ENCODE measurements at places on chromosomes 5 and 9.

- no peak for DNase-seq
Observed at GRCh38 chr9:95733741-95734666, 141.5 kb upstream of the ERCC6L2 start.

DNA sequence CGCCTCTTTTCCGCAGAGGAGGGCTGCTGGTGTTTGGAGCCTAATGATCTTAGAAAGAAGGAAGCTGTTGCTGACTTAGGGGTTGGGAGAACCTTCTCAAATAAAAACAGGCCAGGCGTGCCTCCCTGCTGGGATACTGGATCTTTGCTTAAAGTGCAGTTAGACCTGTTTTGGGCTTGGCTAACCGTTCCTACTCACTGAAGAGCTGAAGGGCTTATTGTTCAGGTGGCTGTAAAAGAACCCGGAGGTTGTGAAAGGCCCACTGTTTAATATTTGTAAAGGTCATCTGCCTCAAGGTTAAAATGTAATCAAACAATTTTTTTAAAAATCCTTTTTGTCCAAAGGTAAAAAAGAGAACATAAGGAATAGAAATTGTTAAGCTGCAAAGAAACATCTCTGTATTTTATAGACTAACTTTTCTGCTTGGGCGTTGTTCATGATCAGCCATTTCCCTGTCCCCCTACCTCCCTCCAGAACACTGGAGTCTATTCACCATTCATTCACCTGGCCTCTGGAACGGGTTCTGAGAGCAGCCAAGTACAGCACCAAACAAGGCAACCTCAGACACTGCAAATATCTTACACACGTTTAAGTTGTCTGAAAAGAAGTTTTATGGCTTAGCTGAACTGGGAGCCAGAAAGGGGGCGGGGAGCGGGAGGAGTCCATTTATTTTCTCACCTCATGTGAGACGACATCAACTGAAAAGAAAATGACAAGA is 18.6 kb upstream of the MTMR12 start:
- DNase-seq = no peak

- no peak for DNase-seq
Observed at GRCh38 chr9:75823151-75823550, 67.3 kb upstream of the PCSK5 start.

- no peak for DNase-seq
Observed at GRCh38 chr5:59001154-59001553, 418.3 kb downstream of the RAB3C start.

DNA sequence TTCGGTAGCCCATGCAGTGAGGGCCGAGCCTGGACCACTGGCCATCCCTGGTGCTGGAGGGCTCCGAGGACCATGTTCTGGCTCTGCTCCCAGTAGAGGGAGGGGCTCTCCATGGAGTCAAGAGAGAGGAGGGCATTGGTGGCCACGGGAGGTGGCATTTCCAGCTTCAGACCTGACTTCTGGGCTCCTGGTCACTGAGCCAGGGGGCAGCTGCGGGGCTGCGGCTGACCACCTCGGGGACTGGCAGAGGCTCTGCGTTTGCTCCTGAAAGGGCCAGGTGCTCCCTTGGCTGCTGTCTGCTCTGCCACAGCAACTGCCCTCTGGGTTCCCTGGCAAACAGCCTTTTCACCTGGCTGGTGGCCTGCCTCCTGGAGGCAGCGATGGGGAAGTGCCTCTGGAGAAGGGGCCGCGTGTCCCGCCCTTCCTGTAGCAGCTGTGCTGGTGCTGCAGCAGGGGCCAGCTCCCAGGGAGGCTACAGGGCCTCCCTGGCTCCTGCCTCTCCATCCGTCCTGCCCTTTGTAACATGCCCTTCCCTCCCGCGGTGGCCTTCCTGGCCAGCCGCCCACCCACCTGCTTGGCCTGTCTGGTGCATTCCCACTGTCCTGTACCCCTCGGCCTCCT is 144.6 kb downstream of the CACNA1B start:
- no peak for DNase-seq

- DNase-seq = no peak
Observed at GRCh38 chr5:36899860-36900259, 23.3 kb downstream of the NIPBL start.

DNA sequence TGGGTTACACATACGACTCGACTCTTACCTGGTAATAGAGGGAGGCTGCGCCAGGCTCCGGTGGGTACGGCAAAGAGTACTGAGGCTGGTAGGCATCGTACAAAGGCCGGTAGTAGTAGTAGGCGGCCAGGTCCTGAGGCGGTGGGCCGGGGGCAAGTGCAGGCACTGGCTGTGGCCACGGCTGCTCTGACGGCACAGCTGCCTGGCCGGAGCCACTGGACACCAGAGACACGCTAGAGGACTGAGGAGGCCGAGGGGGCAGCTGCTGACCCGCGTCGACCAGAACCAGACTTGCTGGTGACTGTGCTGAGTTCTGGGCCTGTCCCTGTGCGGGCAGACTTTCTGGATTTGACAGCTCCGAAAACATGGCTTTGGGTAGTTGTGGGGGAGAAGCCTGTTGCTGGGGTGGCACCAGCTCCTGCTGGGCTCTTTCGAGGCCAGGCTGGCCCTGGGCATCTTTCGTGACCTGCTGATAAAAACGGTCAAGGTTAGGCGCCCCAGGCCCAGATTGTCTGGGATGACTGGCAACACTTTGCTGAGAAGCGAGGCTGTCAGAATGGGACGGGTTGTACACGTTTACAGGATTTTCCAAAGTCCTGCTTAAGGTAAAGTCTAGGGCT is 8.7 kb downstream of the SEC16A start:
- DNase-seq = no peak

- no peak for DNase-seq
Observed at GRCh38 chr9:129287619-129288305, 109.7 kb upstream of the IER5L start.

DNA sequence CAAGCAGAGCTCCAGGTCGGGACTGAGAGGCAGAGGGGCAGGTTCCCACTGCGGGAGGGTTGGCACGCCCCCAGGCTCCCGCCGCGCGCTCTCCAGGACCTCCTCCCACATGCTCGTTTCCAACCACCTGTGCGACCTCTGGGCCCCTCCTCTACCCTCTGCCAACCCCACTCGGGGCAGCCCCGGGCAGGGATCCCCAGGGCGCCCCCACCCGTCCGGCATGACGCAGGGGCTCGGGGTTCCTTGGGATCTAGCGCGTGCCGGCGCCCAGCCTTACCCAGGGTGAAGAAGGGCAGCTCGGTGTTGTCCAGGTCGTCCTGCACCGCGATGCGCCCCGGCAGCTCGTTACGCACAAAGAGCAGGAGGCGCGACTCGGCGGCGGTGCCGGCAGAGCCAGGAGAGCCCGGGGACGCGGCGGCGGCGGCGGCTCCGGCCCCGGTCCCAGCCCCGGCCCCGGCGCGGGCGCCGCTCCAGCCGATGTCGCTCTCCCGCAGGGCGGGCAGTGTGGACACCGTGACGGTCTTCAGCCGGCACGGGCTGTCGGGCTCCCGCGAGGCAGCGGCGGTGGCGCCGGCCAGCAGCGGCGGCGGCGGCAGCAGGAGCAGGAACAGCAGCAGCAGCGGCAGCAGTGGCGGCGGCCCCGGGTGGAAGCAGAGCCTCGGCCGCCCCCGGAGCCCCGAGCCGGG is 494 bp downstream of the ASTN2 start:
- no peak for DNase-seq

GRCh38 chr5:77066823-77067442 is 20.2 kb downstream of the ZBED3 start:
- DNase-seq = no peak

GRCh38 chr9:17627641-17628040 is 48.8 kb downstream of the SH3GL2 start:
- DNase-seq = no peak

DNA sequence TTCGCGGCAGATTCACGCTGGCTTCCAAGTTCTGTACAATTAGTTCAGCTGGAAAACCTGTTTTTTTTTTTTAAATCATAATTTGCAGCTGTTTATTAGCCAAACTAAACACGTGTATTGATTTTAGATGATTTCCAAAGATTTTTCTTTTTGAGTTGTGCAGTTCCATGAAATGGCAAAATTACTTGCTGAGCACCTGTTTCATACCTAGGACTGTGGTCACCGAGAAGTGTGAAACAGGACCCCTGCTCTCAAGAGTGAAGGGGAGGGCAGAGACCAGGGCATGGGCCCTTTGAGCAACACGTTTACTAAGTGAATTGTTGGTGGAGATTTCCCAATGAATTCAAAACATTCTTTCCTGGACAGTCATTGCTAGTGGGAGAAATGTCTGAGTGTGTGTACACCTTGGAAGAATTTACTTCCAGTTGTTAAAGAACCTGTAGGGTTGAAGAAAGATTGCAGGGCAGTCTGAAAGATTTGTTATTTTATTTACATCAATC is 688 bp downstream of the SNX24 start:
- DNase-seq = no peak

DNA sequence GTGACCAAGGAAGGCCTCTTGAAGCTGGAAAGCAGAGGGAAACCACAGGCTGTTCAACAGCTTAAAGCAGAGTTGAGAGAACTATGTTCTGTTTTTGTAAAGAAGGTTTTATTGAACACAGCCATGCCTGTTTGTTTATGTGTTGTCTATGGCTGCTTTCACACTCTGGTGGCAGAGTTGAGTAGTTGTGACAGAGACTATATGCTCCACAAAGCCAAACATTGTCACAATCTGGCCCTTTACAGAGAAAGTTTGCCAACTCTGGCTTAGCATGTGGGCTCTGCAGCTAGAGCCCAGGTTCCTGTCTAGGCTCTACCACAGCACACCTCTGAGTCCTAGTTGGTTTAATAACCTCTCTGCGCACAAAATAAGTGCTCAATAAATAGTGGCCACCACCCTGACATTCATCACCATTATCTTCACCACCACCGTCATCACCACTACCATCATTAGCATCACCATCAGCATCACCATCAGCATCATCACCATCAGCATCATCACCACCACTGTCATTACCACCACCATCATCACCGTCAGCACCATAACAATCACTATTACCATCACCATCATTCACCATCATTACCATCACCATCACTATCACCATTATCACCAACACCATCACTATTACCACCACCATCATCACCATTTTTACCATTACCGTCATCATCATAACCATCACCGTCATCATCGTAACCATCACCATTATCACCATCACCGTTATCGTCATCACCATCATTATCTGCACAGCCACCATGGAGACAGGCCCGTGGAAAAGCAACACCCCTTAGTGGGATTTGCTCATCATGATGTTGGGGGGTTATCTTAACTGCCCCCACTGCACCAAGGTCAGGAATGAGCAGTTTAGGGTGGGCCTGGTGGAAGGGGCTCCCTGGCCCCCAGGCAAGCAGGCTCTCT is 18.3 kb downstream of the AKNA start:
- DNase-seq = no peak

DNA sequence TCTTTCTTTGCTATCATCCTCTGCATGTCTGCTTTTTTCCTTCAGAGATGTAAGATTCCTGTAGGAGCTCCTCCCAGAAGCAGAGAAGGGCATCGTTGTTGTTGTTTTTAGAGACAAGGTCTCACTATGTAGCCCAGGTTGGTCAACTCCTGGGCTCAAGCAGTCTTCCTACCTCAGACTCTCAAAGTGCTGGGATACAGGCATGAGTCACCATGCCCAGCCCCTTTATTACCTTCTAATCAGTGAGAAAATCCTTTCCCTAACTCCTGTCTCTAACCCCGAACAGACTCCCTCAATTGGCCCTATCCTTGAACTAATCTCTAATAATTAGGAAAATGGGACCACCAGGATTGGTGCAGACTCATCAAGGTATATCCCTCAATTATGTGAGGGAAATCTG is 64.4 kb downstream of the GALNT10 start:
- no peak for DNase-seq

- DNase-seq = no peak
Observed at GRCh38 chr5:429453-430188, 13.4 kb upstream of the EXOC3 start.

DNA sequence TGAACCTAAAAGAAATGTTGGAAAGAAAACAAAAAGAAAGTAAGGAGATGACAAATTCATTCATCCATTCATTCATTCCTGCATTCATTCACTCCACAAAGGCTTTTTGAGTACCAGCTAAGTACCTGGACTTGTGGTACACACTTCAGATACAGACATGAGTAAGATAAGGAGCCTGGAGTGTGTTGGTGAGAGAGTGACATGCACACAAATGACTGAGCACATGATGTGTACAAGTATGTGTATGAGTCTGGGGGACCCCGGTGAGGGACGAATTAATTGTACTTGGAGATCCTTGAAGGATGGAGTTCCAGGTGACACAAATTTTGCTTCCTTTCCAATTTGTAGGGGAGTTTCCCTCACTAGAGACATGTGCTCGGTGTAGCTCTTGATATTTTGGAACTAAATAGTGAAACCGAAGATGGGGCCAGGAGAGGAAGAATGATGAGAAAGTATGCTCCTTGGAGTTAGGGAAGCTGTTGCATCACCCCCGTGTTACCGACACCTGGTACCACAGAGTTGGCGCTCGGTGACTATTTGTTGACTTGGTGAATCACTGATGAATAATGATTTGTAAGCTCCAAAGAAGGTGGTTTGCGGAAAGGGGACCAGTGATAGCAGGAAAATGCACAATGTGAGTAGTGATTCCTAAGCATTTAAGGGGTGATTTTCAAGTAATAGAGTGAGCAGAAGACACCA is 509.8 kb downstream of the CCDC171 start:
- no peak for DNase-seq

DNA sequence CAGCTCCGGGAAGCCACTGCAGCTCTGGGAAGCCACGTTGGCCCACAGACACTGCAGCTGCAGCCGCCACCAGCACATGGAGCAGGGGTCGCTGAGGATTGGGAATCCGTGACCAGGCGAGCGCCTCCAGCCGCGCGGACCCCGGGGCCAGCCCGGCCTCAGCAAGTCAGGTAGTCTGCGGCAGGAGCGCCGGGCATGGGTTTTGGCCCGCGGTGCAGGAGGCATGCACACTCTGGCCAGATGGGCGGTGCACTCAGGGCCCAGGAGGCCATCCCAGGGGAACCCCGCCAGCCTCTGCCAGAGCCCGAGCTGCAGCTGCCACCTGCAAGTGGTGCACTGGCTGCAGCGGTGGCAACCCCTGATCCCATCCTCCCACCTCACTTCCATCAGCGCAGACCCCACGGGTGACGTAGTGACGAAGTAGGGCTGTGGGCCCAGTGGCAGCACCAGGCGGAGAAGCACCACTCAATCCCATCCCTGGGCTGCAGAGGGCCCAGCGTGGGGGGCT is 368.3 kb upstream of the SPATA31A5 start:
- no peak for DNase-seq

Measured in stimulated activated CD4-positive, alpha-beta T cell treated with anti-CD3 and anti-CD28 coated beads, Interleukin-1b, Interleukin-23, amount 100 ng/mL, for 24 hours (primary cell).